ENCODE measurements at places on chromosomes 2 and 18.

GRCh38 chr18:33594799-33595198, 16.8 kb downstream of the ASXL3 start:
- no peak for DNase-seq

DNA sequence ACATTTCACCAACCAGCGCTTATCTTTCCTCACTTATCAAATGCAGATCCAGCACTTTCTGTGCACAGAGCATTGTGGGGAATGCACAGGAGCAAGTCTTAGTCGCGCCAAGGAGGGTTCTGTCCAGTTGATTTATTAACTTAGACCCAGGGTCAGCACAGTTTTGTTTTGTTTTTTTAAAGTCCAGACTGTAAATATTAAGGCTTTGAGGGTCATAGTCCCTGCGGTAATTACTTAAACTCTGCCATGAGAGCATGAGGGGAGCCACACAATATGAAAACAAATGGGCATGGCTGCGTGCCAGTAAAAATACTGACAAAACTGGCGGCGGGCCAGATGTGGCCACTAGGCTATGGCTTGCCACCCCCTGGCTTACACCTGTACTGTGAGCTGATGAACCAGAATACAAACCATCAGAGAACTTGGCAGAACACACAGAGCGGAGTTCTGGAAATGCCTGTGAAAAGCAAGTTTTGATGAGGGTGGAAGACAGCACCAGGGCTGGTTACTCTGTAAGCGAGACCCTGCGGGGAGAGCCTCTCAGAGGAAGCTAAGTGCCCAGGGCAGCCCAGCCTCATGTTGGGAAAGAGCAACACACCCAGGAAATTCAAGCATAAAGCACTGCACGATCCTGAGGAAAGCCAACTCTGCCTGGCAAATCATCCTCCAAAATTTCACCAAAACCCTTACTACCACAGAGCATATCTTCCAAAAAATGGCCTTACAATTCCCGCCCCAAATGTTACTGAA, 43.6 kb downstream of the L3MBTL4 start:
- DNase-seq = no peak

DNA sequence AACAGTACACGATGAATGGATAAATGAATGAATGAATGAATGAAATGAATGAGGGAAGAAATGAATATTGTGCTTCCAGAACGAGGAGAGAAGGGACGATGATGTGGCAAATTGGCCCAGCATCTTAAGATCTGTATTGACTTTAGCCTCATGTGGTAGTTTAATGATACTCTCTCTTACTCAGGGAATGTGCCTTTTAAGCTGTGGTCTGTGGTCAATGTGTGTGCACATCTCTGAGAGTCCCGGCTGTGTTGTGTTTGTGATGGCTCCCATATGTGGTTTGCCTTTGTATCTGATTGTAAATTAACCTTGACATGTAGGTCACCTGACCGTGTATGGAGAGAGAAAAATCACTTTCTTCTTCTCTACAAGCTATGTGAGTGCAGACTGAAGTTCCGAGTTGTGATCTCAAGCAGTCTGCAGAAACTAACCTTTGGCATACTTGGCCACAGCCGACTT, 91.2 kb downstream of the NEDD4L start:
- DNase-seq = no peak

DNA sequence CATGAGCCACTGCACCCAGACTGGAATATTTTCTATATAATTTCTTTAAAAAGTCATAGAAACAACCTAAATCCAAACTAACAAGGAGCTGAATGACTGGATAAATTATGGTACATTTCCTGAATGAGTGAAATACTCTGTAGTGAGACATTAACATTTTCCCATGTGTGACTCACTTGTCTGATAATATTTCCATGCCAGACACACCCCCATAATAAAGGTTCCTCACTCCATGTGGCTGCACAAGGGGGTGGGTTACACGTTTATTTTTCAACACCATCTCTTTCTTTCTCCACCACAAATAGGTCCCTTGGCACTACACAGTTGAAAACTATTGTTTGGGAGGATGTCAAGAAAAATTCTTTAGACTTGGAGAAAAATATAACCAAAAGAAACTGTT, 266.3 kb upstream of the LYPD1 start:
- no peak for DNase-seq

GRCh38 chr2:222554517-222554916, 101.4 kb downstream of the FARSB start:
- no peak for DNase-seq

DNA sequence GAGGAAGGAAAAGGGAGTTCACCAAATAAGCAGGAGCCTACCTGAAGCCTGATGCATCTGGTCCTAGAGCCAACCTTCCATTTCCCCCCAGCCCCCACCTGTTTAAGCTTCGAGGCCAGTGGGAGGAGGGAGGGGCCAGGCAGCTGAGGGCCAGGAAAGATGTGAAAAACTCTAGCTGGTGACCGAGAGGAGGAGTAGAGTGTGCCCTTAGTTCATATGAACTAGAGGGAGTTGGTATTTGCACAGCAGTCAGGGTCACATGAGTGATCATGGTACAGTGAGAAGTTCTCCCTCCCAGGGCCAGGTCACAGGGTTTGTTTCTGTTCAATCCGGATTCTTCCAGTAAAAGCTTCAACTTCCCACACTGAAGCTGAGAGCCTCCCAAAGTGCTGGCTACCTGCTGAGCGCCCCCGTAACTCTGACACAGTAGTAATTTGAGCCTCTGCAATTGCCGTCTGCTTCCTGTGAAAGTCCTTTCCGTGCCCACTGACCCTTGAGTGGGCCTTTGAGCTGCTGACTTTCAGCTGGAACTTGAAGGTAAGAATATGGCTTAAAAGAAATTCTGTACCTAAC, at the start of gene SULT1C2:
SULT1C2 (plus strand) TSS at position 362 of the 573 bp plus-strand sequence. CDS start 4,773 bp downstream, outside the sequence.
- peak; percentile 51 for DNase-seq

- no peak for DNase-seq
These were observed 247.5 kb upstream of the LRATD1 start for GRCh38 chr2:14385043-14385442.

DNA sequence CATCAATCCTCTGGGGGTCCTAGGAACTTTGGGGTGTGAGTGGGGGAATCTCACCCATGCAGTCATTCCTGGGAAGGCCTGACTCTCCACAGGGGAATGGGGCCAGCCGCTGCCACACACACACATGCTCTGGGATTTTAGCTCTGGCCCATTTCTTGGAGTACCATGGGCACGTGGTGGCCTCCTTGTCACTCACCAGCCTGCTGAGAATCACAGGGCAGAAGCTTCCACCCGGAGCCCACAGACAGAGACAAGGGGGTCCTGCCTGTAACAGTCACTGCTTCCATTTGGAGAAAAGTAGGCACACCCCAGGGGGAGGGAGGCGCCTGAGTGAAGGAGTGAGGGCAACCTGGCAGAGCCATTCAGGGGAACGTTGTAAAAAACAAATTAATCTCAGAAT, 48.8 kb downstream of the TWIST2 start:
- DNase-seq = no peak

GRCh38 chr2:181779288-181780021, 99.1 kb upstream of the NEUROD1 start:
- no peak for DNase-seq

GRCh38 chr2:127410871-127411652, 7.2 kb upstream of the PROC start:
- DNase-seq = peak; percentile 54

- no peak for DNase-seq
These were observed 5.6 kb downstream of the TANK start for GRCh38 chr2:161165811-161166210.

DNA sequence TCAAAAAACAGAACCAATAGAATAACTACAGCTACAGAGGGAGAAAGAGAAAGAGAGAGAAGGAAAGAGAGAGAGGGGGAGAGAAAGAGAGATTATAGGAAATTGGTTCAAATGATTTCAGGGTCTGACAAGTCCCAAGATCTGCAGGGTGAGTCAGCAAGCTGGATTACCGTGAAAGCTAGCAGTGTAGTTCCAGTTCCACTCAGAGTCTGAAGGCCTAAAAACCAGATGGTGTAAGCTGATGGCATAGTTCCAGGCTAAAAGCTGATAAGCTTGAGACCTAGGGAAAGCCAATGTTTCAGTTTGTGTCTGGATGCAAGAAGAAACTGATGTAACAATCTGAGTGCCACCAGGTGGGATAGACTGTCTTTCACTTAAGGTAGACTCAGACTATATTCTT, 397.7 kb downstream of the TRIB2 start:
- no peak for DNase-seq

GRCh38 chr2:20677301-20678085, 10.5 kb downstream of the GDF7 start:
- no peak for DNase-seq

GRCh38 chr2:179751163-179751809, 110.1 kb downstream of the ZNF385B start:
- DNase-seq = peak; percentile 9

DNA sequence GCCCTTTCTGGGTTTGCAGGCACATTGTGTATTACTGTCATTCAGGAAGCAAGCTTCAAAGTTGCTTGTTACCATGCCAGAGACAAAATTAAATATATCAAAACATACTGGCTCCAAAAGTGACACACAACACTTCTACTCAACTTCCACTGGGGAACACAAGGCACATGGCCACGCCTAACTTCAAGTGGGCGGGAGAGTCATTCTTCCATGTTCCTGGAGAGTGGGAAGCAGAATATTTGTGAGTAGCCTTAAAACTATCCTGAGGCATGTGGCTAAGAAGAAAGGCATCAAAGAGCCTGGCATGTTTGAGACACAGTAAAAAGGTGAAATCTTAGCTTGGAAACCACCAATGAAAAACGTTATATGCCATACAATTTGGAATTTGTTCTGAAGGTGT, 90.5 kb upstream of the TACR1 start:
- no peak for DNase-seq

DNA sequence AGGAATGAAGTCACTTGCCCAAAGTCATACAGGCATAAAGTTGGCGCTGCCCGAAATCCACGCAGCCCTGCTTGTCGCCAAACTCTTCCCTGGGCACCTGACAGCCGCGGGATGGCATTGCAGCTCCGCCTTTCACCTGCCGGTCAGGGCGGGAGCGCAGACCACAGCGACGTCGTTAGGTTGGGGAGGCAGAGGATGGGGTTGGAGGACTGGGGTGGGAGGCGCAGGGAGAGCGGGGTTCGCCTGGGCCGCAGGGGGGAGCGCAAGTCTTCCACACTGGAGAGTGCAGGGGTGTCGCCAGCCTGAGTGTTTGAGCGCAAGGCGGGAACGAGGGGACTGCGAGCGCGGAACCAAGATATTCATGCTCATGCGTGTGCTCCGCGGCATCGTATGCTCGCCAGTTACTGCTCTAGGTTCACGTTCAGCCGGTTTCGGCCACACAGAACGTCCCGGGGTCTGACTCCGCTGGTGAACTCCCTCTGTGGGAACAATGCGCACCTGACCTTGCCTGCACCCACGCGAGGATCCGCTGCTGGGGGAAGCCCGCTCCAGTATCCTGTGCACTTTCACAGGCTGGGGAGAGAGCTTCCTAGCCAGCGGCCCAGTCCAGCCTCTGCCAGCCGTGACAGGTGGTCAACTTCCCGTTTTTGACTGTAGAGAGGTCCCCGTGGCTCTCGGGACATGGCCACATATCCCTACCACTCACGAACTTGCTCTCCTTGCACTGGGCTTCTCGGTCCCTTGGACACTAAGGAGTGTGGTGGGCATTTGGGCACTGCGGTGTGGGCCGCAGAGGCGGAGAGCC, 767 bp upstream of the NPPC start:
- peak; percentile 10 for DNase-seq

- DNase-seq = no peak
These were observed 73.5 kb upstream of the SERTAD2 start for GRCh38 chr2:64727013-64727767.

GRCh38 chr2:139201516-139201915, 421.3 kb upstream of the NXPH2 start:
- no peak for DNase-seq

- no peak for DNase-seq
These were observed 91.5 kb upstream of the TMEFF2 start for GRCh38 chr2:192286093-192286701.

DNA sequence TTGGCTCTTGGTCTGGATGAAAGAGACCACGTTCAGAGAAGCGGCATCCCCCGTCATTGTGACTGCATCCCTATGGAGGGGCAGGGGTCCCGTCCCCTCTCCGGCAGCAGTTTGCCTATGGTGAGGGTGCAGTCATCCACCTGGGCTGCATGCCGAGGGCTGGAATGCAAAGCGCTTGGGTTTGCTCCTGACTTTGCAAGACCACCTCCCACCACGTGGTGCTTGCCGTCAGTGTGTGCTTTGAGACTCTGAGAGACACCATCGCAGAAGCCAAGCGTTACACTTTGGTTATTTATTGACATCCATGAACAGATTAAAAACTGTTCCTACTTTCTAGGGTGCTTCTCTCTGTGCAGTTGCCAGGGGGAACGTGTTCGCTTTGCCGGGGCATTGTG, 59.5 kb downstream of the SH3RF3 start:
- no peak for DNase-seq

DNA sequence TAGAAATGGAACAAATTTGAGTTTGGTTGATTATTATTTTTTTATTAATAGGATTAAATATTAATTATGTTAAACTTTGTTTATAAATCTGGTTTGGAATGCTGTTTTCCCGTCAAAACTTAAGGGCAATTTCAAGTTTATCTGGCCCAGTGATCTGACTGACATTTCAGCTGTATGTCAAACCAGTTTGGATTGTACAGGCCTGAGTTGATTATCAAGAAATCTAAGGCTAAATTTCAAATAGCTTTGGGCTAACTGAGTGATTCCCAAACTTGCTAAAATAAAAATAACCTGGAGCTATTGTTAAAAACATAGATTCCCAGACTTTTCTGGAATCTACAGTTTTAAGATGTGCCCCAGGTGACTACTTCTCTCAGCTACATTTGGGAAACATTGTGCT, 65.9 kb upstream of the SPOPL start:
- DNase-seq = no peak

DNA sequence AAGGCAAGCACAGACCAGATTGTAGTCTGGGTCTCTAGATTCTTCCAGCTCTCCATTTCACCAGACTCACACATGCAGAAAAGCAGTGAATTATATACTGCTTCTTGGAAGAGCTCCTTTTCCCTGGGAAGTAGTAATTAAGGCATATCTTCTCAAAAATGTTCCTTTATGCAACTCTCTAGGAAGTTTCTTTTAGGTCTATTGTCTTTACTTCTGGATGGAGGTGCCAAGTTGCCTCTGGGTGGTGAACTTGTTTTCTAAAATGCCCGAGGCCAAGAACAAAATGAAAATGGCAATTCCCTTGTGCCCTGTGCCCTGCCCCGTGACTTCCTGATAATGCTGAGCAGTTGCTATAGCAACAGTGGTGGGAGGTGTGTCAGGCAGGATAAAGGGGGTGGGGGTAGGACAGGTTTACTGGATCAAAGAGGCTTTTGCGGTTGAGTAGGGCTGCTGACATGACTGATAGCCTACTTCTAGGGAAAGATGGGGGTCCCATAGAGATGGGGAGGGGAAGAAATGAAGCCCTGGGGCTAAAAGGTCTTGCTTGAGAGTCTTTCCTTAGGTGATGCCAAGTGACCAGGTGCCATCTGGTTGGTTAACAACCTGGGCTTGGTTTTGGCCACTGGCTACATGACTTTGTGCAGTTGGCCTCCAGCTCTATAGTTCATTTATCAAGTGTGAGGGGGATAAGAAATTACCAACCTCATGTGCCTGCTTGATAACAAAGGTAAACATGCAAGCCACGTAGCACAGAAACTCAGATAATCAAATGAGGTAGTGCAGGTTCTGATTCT, 11.8 kb downstream of the IGFBP2 start:
- no peak for DNase-seq

Data from HuH-7.5 (cell line).